Cardiac muscle cell (in vitro differentiated cells and primary cell): ENCODE measurements at places on chromosomes 12 and 14.

GRCh38 chr12:112676507-112676906 lies 115.0 kb upstream of the RPH3A start:
- no peak for DNase-seq

DNA sequence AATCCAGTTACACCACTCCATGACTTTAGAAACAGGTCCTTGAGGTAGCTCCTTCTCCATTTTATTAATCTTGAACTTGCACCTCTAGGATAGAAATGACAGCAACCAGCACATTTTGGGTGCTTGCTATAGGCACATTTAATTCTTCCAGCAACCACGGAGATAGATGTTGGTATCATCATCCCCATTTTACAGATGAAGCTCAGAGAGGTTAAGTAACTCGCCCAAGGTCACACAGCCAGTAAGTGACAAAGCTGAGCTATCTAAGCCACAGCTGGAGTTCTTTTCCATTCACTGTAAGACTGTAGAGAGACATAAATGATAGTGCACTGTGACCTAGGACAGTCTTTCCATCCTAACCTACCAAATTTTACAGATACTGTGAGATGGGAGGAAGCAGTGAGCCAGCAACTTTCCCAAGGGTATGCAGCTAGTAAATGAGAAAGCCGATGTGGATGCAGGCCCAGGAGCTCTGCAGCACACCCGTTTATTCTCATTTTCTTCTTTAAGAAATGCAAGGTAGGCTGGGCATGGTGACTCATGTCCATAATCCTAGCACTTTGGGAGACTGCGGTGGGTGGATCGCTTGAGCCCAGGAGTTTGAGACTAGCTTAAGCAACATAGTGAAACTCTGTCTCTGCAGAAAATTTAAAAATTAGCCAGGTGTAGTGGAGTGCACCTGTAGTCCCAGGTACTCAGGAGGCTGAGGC lies 103.2 kb downstream of the TBX5 start:
- no peak for DNase-seq

GRCh38 chr12:133181238-133181959 lies at the start of gene ZNF268:
Gene ZNF268, plus strand, starts transcription at chr12:133181495. Its CDS starts 503 bp downstream, at chr12:133181998.
- DNase-seq = peak; percentile 95

DNA sequence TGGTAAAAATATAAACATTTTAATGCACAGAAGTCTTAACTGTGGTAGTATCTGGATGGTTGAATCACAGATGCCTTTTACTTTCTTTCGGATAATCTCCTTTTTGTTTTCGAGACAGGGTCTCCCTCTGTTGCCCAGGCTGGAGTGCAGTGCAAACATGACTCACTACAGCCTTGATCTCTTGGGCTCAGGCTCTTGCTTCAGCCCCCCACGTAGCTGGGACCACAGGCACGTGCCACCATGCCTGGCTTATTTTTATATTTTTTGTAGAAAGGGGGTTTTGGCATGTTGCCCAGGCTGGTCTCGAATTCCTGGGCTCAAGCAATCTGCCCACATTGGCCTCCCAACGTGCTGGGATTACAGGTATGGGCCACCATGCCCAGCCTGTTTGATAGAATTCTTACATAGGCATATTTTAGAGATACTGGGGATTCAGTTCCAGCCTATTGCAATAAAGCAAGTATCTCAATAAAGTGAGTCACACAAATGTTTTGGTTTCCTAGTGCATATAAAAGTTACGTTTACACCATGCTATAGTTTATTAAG lies 99.2 kb downstream of the SNAPC1 start:
- DNase-seq = no peak

GRCh38 chr12:123998991-123999359 lies 26.0 kb downstream of the ZNF664 start:
- no peak for DNase-seq

DNA sequence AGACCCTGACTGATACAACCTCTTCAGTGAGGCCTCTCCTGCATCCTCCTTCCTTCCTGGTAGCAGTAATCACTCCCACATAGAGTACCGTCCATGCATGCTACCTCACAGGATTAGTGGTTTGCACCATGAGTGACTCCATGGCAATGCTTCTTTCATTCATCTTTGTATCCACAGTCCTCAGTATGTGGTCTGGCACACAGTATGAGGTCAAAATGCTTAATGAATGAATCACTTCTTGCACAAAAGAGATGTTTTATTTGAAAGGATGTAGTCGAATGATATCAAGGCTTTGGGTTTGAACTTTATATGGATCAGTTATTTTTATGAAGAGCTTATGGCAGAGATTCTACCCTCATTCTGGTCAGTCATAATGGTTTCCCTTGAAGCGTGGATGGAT lies 42.2 kb downstream of the KCNA5 start:
- no peak for DNase-seq

DNA sequence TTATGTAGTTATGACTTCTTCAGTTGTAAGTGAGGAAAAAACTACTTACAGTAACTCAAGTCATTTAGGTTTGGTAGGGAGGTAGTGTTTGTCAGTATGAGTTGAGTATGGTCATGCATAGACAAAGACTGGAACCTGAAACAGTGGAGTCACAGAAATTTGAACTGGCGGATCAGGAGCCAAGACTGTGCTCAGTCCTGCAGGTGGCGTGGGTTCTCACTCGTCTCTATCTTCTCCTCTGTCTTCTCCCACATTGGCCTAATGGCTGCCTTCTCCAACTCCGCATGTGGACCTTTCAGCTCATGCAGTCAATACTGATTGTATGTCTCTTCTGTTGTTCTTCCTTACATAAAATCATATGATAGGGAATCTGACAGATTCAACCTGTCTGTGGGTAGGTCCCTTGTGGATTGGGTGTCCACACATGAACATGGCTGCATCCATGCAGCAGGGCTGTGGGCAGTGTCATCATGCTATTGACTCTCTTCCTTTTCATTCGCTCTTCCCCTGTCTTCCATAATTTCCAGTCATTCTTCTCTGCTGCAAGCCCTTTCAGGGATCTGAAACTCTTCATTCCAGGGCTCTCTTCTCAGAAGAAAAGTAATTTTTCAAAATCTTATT lies 78.8 kb upstream of the NEDD1 start:
- DNase-seq = no peak

DNA sequence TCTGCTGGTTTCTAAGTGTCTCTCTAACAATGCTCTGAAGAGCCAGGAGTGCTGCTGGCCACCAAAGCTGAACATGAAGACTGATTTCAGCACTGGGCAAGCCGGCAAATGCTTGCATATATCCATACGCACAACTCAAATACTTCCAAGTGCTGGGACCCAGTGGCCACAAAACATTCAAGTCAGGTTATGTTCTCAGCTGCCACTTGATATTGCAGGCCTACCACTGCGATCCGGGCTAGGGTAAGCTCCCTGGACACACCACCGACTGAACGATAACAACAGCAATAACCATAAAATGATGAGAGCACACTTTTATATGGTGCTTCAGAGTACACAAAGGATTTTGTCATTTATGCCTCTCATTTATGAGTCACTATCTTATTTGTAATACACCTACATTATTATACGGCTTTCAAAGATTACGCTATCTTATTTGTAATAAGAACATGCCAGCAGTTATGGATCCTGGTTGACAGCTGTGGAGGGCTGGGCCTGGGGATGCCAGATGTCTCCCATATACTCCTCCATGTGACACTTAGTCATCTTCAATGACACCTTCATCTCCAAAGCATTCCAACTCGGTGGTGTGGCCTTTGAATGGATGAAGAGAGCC lies 35.5 kb downstream of the CRACR2A start:
- no peak for DNase-seq
